ENCODE measurements at places on chromosomes 16 and 17.

DNA sequence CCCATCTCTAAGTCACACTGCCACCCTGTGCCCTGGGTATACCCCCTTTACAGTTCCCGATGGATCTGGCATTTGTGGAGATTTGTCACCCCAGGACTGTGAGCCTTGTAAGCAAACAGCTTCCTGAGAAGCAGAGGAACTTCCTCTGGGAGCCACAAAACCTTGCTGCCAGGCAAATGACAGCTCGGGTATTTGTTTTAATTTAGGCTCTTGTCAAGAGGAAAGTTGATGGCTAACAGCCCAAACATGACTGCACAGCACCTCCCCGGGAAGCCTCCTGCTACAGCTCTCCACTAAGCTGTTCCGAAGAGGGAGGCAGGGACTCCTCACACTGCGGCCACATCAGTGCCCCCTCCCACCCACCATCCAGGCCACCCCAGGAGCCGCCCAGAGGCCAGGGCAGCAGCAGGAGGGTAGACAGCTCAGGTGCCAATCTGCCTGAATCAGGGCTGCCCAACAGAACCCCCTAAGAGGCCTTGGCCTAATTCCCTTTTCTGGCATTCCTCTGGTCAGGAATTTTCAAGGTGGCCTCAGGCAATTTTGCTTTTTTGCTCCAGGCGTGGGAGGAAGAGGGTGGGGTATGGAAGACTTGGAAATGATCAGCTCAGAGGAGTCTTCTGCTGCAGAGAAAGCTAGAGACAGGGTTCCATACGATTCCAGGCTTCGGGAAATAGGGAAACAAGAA is 2.6 kb downstream of the ABR start:
- peak; percentile 53 for DNase-seq

GRCh38 chr16:87424266-87424665 is 32.1 kb downstream of the MAP1LC3B start:
- no peak for DNase-seq

DNA sequence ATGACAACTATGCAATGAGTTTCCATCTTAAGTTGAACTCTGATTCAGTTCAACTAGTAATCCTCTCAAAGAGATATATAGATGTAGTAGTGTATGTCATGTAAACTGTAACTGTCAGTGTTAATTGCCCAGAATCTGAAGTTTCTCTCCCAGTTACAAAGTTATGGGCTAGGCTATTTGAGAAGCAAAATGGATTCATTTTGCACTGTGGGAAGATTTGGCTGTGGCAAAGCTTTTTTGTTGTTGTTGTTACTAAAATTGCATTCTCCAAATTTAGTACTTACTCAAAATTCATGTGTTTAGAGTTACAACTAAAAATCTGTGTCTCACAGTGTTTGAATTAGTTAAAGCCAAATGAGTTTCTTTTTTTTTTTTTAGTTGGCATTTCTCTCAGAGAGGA is 219.0 kb downstream of the KCNJ2 start:
- no peak for DNase-seq

- DNase-seq: no peak
Measured at GRCh38 chr17:2170023-2170422, 115.1 kb downstream of the HIC1 start.

DNA sequence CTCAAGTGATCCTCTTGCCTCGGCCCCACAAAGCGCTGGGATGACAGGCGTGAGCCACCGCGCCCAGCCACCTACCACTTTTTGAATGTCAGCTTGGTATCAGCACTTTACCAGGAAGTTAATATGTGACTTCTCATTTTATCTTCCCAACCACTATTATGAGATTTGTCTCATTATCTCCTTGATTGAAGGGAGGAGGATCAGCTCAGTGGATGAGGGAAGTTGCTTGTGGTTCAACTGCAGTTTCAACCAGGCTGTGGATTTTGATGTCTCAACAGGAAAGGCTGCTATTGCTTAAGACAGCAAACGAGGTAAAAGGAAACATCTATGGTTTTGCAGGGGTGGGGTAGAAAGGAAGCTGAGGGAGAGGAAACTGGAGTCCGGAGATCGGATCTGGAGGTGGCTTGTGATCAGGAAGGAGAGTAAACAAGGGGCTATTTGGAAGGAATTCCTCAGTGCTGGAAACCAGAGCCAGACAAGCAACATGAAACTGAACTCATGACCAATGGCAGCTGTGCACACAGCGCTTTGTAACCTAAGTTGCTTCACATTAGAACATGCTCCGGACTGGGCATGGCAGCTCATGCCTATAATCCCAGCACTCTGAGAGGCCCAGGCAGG is 180.5 kb downstream of the VPS53 start:
- no peak for DNase-seq

DNA sequence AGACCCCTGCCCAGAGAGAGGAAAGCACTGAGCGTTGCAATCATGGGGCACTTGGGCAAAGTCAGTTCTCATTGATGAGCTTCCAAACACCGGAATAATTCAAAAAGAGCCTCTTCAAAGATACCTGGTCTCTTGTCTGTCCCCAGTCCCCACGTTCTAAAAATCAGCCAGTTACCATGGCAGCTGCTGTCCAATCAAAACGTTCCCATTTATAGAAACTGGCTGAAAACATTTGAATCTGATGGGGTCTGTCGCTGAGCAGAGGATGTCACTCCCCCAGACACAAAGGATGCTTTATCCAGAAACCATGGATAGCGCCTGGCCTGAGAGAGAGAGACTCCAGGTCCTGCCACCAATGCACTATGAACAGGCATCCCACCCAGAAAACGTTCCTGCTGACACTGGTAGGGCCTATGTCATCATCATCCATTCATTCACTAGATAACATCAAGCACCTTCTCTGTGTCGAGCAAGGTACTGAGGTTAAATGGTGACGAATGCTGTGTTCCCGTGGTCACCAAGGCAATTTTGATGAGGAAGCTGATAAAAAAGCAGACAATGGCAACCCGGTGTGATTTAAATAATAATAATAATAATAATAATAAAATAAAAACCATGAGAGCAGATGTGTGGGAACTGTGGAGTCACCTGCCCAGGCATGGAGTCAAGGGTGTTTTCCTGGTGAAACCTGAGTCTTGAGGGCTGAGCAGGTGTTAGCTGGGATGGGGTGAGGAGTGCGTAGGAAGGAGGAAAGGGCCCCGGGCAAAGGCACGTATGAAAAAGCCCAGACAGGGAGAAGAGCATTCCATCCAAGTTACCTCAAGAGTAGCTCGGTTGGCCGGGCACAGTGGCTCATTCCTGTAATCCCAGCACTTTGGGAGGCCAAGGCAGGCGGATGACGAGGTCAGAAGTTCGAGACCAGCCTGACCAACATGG is 19.0 kb upstream of the CALB2 start:
- DNase-seq: no peak

GRCh38 chr16:75229172-75230031 is 10.6 kb downstream of the CTRB1 start:
- DNase-seq: no peak

- no peak for DNase-seq
Measured at GRCh38 chr17:82200743-82201497, 11.7 kb downstream of the CCDC57 start.

- no peak for DNase-seq
Measured at GRCh38 chr16:8098947-8099512, 491.3 kb downstream of the TMEM114 start.

GRCh38 chr17:67531291-67531690 is 154.2 kb downstream of the PITPNC1 start:
- no peak for DNase-seq

DNA sequence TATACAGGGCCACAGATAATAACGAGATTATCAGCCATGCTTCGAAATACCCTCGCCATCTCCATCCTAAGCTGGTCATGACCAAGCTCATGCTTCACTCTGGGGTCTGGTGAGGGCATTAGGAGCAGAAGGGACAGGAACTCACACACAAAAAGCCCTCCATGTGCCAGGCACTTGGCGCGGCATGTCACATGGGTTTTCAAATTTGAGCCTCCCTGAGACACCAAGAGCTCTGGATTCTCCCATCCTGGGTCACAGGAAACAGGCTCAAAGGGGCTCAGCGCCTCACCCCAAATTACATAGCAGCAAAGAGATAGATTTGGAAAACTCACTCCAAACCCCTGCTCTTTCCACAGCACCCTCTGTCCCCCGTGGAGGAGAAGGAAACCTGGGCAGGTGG is 239.5 kb downstream of the GSG1L start:
- DNase-seq: no peak

DNA sequence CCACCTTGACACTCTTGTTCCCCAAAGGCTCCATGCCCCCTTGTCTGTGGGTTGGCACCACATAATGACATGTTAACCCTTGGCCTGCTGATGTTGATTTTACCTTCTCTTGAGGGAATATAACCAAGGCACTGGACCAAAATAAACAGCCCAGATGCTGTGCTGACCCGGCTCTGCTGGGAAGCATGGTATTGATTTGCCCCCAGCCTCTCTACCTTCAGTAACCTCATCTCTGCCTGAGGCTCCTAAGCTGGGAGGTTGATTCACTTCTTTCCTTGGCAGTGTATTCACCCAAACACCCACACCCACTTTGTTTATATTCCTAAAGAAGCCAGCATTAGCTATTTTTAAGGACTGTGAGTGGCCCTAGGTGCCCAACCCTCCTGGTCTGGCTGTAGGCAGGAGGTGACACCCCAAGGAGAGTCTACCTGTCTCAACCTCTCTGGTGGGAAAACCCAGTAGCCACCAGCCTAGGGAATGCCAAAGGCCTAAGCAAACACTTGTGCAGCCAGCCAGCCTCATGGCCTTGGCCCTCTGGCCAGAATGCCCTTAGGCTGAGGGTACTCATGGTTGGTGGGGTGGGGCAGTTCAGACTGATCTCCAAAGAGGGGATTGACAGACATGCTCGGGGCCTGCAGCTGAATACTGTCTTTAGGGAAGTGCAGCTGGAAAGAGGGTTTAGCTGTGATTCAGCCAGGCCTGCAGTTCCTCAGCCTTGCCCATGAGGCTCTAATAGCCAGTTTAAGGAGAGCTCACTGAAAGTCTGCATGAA is 42.7 kb downstream of the GNAO1 start:
- DNase-seq: no peak

DNA sequence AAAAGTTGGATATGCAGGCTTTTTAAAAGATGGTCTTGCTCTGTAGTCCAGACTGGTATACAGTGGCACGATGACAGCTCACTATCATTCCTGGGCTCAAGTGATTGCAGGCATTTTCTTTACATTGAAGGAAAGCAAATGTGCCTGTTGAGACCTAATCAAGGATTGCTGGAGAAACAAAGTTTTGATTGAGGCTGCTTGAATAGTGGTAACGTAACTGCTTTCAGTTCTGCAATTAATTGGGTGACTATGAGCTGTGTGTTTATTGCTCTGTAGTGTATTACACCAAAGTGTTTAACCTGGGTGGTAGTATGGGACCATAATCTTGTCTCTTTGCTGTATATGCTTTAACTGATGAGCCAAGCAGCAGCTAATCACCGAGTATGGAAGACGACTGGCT is 2.3 kb downstream of the UBB start:
- DNase-seq: no peak

DNA sequence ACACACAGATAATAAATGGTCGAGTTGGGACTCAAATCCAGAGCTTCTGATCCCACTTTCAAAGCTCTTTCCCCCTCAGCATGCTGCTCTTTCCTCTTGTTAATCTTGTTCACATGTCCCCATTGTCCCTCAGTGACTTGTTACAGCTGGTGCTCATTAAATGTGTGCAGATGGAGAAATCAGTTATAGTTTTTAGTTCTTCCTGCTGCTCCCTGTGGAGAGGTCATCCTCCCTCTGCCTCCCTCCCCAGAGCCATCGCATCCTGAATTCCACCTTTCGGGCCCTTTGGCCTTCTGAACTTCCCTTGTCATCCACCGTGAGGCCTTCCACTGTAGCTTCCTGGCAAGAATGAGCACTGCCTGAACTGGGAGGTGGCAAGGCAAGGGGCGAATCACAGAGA is 179.6 kb downstream of the WSCD1 start:
- DNase-seq: no peak

DNA sequence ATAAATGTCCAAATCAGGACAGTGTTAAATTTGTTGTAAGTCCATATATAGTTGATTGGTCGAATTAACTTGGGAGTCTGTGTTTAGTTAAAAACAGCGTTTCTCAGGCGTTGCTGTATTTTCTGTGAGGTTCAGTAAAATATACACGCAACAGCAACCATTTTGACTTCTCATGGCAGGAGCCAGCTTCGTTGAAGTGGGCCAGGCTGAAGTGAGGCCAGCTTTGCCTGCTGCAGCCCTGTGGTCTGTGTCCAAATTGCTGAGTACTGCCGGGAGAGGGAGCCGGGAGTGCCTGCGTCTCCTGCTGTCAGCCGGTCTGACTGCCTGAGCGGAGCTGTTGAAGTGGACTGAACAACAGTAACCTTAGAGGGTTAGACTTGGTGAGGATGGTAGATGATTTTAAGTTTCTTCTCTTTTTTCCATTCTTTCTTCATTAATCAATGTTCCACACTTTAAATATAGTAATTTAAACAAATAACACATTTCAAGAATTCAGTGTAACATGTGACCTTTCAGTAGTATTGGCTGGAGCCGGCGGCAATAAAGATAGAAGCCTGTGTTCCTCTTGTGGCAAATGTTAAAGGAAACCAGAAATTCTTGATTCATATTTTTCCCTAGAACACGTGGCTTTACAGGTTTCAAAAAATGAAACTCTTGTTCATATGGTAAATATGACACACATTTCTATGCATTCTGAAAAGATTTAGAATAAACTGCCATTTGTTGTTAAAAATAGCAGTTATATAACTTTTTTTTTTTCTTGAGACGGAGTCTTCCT is 37.0 kb upstream of the ZNF750 start:
- DNase-seq: peak; percentile 63

GRCh38 chr16:13936155-13936554 is 16.2 kb downstream of the ERCC4 start:
- DNase-seq: no peak

GRCh38 chr16:21103941-21104860 is 46.4 kb downstream of the DNAH3 start:
- peak; percentile 70 for DNase-seq

- DNase-seq: no peak
Measured at GRCh38 chr17:67427424-67427823, 50.3 kb downstream of the PITPNC1 start.

DNA sequence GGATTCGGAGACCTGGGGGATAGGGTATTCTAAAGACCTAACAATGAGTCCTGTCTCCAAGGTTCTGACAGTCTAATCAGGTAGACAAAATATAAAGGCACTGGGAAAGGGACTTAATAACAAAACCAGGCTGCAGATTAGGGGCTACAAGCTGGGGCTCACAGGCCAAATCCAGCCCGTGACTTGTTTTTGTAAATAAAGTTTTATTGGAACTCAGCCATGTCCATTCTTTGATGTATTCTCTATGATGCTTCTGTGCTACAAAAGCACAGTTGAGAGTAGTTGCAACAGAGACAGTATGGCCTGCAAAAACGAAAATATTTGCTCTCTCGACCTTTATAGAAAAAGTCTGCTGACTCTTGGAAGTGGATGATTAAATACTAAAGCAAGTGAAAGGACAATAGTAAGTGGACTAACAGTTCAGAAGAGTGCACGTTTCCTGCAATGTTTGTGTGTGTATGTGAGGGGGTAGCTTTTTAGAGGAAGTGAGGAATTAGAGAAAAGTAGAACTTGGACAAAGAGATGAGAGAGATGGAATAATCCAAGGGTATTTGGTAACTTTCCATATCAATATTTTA is 115.4 kb upstream of the ZFHX3 start:
- DNase-seq: no peak

- DNase-seq: no peak
Measured at GRCh38 chr16:56643080-56643778, 4.8 kb downstream of the MT1A start.

Data from fibroblast of upper back skin (primary cell).